ENCODE measurements at places on chromosomes 3 and 15.

GRCh38 chr15:74291101-74292071 lies 55.3 kb downstream of the CCDC33 start:
- DNase-seq = peak; percentile 36

- DNase-seq = no peak
These were observed 156.0 kb upstream of the SOX2 start for GRCh38 chr3:181555681-181556080.

DNA sequence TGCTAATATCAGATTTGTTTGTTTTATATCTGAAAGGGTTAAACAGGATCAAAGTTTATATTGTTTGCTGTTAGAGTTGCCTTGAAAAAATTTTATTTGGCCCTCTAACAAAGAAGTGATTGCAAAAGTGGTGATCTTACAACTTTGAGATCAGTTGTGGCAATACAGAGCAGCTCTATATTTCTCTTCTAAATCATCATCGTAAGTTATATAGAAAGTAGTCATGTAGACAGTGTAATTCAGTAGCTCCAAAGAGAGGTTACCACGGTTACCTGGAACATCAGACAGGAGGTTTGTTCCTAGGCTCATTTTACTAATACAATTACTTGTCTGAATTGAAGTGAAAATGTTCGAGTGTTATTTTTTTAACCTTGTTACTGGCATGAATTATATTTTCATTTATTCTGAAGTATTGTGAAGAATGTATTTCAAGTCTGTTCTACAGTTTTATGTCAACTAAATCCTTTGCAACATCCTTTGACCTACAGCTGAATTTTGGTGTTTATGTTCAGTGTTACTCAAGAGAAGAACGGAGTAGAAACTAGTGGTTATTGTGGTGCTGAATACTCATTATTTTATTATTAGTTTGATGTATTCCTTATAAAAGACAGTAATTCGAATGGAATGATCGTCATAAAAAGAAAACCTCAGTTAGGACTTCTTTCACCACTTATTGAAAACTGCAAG lies 214.2 kb downstream of the NAALADL2 start:
- no peak for DNase-seq

- DNase-seq = no peak
These were observed 56.2 kb upstream of the LEKR1 start for GRCh38 chr3:156769721-156770654.

- no peak for DNase-seq
These were observed 59.2 kb downstream of the USP50 start for GRCh38 chr15:50487287-50487686.

GRCh38 chr15:101492766-101493692 lies 3.5 kb upstream of the PCSK6 start:
- no peak for DNase-seq
